KBM-7 (cell line): ENCODE measurements at places on chromosomes 4 and X.
A peak's percentile ranks its signal among the peaks of the same experiment; 100 is the strongest.

DNA sequence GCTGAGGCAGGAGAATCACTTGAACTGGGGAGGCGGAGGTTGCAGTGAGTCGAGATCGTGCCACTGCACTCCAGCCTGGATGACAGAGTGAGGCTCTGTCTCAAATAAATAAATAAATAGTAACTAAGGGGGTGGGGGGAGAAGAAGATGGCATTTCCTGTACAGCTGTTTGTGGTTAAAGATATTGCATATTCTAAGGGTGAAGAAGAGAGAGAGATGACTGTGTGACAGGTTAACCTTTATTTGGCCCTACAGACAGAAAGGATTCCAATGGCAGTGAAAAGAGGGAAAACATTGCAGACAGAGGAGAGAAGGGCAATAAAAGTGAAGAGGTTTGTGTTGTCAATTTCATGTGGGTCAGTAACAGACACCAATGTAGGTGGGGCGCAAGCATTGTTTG is 9.4 kb downstream of the TASL start:
- DNase-seq: peak; percentile 49

- peak; percentile 21 for DNase-seq
Measured at GRCh38 chr4:149997881-149998421, 80.3 kb upstream of the DCLK2 start.

GRCh38 chrX:147884958-147885357 is 26.8 kb upstream of the FMR1 start:
- peak; percentile 20 for DNase-seq

DNA sequence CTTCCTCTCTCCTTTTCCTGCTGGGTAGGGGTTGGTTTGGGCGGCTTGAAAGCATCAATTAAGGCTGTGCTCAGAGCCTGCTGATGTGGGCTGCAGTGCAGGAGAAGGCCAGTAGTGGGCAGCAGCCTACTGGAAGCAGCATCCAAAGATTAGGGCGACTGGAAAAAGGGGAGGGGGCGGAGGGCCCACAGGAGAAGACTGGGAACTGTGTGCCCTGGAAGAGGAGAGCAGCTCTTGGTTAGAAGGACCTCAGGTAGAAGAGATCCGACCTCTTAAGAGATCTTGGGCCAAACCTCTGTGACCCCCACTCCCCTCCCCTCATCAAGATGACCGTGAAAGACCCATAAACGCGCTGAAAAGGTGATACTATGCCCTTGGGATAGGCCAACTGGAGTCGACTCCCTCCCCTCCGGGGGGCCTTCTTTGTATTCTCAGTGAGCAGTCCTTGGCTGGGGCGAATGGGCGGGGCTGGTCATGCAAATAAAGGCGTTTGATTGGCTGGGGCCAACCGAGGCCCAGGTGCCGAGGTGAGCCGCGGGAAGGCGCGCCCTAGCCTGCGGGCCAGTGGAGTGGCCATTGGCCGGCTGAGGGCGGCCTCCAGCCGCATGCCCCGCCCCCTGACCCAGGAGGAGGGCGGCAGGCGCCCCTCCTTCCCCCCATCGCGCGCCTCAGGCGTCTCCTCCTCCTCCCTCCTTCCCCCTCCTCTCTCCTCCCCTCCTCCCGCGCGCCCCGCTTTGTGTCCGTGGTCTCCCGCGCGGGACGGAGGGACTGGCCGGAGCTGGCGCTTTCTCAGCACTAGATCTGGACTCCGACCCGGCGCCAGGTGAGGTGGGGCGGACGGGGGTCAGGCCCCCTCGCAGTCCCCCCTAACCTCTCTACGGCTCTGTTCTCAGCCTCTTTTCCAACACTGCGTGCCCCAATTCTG is 10.1 kb downstream of the DLG3 start:
- peak; percentile 95 for DNase-seq

DNA sequence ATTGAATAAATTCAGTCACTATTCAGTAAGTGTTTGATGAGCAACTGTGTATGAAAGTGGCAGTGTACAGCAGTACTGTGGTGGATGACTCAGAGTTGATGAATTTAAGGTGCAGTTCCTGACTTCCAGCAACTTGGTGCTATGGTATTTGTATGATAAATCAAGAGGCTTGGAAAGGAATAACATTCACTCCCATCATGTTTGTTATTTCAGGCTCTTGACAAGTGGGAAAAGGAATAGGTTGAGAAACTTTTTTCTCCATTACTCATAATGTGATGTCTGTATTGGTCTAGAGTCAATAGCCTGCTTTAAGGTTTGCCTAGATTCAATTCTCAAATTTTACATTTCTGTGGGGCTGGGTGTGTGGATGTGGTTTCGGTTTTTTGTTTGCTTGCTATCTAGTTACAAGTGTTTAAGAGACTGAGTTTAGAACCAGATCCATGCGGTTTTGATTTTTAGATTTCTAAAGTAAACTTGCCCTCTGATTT is 35.1 kb upstream of the CYP2U1 start:
- no peak for DNase-seq

- DNase-seq: no peak
Measured at GRCh38 chr4:65747386-65747785, 77.1 kb upstream of the EPHA5 start.

GRCh38 chr4:123363729-123364128 is 32.9 kb upstream of the SPRY1 start:
- DNase-seq: no peak

DNA sequence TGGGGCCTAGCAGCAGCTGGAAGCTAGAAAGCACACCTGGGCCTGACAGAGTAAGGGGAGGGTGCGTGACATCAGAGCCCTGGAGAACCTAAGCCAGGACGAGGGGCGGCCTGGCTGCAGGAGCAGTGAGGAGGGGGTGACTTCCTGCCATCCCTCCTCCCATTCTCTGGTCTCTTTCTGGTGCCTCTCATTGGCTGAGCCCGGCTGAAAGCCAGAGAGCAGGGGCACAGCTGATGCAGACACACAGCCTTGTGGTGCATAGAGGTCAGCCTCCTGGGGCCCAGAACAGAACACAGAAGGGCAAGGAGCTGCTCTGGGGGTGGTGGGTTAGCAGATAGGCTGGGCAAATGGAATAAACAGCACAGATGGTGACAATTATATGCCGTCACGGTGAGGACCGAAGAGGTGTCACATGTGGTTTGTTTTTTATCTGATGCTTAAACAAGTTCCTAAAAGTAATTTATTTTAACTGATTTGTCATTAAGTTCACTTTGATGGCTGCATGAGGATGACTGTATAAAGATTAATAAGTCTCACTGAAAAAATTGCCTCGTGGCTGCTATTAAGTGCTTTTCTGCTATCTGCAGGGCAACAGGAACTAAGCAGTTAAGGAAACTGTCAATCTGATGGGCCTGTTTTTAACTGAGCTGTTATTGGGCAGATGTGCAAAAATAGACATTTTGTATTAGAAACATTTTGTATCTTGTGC is 102.0 kb downstream of the FNIP2 start:
- DNase-seq: peak; percentile 16

GRCh38 chrX:30812326-30812725 is 76.7 kb downstream of the TAB3 start:
- peak; percentile 24 for DNase-seq

GRCh38 chr4:7365462-7366179 is 69.1 kb downstream of the PSAPL1 start:
- DNase-seq: no peak

DNA sequence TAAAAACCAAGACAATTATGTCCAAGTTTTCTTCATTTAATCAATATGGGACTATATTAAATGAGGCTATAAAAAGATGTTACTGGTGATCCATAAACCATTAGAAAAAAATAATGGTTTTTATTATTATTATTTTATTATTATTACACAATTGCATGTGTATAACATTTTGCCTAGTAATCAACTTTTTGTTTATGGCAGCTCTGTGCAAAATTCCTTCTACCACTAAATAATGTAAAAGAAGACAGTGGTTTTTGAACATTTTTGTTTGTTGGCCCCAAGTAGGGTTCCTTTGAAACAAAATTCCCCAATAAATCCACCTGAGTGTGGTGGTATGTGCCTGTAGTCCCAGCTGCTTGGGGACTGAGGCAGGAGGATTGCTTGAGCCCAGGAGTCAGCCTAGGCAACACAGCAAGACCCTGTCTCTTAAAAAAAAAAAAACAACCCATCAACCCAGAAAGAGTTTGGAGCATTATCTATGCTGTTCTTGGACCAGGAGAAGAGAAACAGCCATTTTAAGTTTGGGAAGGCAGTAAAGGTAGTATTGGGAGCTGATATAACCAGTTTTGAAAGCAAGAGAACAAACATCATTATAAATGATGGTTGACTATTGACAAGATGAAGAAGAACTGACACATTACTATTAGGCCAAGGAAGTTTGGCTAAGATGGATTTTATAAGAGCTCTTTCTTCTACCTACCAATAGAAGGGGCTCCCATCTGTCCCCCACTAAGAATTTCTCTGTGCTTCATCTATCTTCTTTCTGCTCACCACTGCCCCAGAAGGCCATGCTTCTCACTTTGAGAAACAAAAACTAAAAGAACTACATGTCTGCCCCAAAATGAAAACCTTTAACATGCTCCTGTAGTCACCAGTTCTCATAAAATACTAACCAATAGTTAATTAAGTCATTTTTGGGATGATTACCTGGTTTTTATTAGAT is 2.2 kb downstream of the TMEM156 start:
- peak; percentile 40 for DNase-seq

GRCh38 chrX:118116713-118117550 is at the start of gene KLHL13:
TSS of gene KLHL13 (minus strand) at chrX:118116810. CDS start at chrX:118028473, 88,337 bp downstream.
- peak; percentile 70 for DNase-seq

- DNase-seq: no peak
Measured at GRCh38 chr4:57125996-57126395, 15.8 kb upstream of the IGFBP7 start.

GRCh38 chr4:138085736-138086305 is 156.3 kb downstream of the SLC7A11 start:
- no peak for DNase-seq

DNA sequence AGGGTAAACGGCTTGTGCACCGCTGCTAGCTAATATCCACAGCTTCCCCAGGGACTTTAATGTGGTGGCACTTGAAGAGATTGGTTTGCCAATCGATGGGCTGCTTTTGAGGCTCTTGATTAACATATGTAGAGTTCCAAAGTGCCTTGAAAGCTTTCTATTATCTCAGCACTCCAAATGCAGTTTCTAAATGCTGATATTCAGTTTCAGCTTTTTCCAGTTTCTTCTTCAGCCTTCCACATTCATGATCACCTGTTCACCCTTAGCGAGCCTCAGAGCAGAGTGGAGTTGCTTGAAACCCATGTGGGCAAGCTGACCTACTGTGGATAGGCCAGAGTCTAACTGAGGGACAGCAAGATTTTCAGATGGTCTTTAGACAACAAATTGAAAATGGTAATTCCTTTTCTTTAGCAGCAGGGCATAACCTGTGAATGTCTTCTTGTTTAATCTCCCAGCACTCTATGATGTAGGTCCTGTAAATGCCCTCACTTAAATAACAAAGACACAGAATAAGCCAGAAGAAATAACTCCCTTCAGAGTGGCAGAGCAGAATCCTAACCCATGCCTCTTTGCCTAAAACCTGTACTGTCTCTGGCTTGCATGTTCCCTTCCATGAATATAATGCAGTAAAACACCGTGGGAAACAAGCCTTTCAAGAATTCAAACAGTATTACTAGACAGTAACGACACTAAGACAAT is 99.8 kb downstream of the TSPAN5 start:
- DNase-seq: no peak

DNA sequence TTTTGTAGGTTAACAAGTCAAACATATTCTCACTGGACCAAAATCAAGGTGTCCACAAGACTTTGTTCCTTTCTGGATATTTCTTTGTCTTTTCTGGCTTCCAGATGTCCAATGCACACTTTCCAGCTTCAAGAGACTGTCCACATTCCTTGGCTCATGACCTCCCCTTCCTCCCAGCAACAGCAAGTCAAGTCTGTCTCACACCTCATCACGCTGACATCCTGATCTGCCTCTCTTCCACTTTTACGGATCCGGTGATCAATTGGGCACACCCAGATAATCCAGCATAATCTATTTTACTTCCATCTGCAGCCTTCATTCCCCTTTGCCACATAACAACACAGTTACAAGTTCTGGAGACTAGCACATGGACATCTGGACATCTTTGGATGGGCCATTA is 9.6 kb downstream of the TIFA start:
- no peak for DNase-seq

- no peak for DNase-seq
Measured at GRCh38 chrX:141314441-141314840, 72.1 kb upstream of the SPANXC start.

GRCh38 chr4:153745651-153746050 is 14.2 kb downstream of the RNF175 start:
- no peak for DNase-seq

GRCh38 chrX:1629244-1629643 is 14.4 kb downstream of the ASMT start:
- DNase-seq: no peak

- no peak for DNase-seq
Measured at GRCh38 chr4:146514651-146515357, 6.9 kb downstream of the SLC10A7 start.

- DNase-seq: no peak
Measured at GRCh38 chr4:11700751-11701226, 272.1 kb upstream of the HS3ST1 start.

- no peak for DNase-seq
Measured at GRCh38 chr4:179399054-179399782, 1957.0 kb upstream of the AGA start.

DNA sequence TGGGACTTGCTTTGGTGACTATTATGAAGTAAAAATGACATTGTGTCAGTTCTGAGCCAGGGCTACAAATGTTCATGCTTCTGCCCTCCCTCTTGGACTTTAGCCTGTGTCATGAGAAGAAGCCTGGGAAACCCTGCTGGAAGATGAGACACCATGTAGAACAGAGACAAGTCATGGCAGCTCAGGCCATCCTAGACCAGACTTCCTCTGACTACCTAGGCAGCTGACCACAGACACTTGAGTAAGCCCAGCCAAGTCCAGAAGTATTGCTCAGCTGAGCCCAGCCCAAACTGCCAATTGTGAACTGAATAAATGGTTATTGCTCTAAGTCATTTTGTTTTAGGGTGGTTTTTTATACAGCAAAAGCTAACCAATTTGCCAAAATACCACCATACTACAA is 467.6 kb upstream of the CNKSR2 start:
- DNase-seq: no peak

DNA sequence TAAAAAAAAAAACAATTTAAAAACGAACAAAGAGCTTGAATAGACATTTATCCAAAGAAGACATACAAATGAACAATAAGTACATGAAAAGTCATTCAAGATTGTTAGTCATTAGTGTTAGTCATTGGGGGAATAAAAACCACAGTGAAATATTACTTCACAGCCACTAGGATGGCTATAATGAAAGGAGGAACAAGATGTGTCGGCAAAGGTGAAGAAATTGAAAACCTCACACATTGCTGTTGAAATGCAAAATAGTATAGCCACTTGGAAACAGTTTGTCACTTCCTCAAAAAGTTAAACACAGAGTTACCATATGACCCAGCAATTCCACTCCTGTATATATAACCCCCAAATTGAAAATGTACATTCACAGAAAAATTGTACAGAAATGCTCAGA is 45.2 kb upstream of the SLC39A8 start:
- peak; percentile 86 for DNase-seq

DNA sequence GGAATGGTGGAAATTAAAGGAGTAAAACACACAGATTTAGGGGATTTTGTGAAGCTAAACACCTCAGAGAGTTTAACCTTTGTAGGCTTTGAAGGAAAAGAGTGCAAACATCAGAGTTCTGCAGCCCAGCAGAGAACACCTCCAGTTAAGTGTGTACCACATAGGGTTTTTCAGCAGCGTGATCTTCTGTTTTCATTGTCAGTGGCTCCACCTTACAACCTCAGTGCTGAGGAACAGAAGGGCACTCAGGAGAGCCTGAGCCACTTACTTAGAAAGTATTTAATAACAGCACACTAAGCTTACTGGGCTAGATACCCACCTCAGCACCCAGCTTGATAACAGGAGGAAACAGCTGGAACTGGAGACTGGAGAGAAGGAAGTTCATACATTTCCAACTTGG is 2.0 kb upstream of the FBXW7 start:
- peak; percentile 24 for DNase-seq

GRCh38 chr4:41185614-41186592 is 28.4 kb downstream of the APBB2 start:
- no peak for DNase-seq
